H1 (cell line): ENCODE measurements at places on chromosomes 2 and 18.

GRCh38 chr18:50395093-50395492 lies 20.2 kb downstream of the SKA1 start:
- H3K27ac ChIP-seq, result no peak overlapping the region
- H3K36me3 ChIP-seq, result peaks cover 3% of the 10 kb centered on the region
- no peak overlapping the region for H3K4me3 ChIP-seq
- H3K27me3 ChIP-seq, result no peaks in the 10 kb centered on the region
- peaks cover 12% of the 10 kb centered on the region; the same call in 1 of the 2 replicates for H3K4me1 ChIP-seq

DNA sequence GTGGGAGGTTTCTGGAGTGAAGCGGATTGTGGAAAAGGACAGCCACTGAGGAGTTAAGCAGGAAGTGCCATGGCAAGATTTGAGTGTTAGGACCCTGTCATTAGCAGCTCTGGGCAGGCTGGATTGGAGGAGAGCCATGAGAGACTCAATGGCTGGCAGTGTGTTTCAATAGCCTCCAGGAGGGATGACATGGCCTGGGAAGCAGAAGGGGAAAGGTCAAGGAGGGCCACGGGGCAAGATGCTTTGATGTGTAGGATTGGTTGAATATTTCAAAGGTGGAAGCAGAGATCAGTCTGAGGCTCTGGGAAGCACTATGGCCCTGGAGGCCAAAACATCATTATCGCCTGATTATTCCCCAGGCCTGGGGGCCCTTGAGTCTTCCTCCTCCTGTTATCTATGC lies 229.0 kb upstream of the HS6ST1 start:
- no peaks in the 10 kb centered on the region for H3K36me3 ChIP-seq
- H3K4me1 ChIP-seq, result no peaks in the 10 kb centered on the region
- H3K27me3 ChIP-seq, result no peaks in the 10 kb centered on the region
- no peak for DNase-seq
- no peak overlapping the region for H3K4me3 ChIP-seq
- H3K27ac ChIP-seq, result no peak overlapping the region

GRCh38 chr2:96859099-96859649 lies 1.4 kb upstream of the ANKRD39 start:
- H3K27ac ChIP-seq, result no peak overlapping the region
- no peaks in the 10 kb centered on the region for H3K27me3 ChIP-seq
- H3K36me3 ChIP-seq, result peaks cover 38% of the 10 kb centered on the region
- peak overlapping the region; percentile 75 for H3K4me3 ChIP-seq
- H3K4me1 ChIP-seq, result peaks cover 5% of the 10 kb centered on the region

DNA sequence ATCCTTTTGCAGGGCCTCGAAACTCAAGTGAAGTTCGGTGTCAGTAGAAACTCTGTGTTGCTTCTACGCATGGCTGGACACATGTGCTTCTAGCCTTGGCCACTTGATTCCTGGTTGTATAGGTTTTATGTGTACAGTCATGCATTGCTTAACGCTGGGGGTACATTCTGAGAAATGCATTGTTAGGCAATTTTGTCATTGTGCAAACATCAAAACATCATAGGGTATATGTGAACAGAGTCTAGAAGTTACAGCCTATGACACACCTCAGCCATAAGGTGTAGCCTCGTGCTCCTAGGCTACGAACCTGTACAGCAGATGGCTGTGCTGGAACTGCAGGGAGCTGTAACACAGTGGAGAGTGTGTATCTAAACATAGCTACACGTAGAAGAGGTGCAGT lies 39.4 kb downstream of the TMEM18 start:
- H3K27ac ChIP-seq, result no peak overlapping the region
- H3K4me3 ChIP-seq, result no peak overlapping the region
- no peaks in the 10 kb centered on the region for H3K36me3 ChIP-seq
- peaks cover 8% of the 10 kb centered on the region for H3K27me3 ChIP-seq
- no peak for DNase-seq

- H3K4me1 ChIP-seq, result no peaks in the 10 kb centered on the region
- H3K27me3 ChIP-seq, result no peaks in the 10 kb centered on the region
- DNase-seq, result no peak
- no peaks in the 10 kb centered on the region for H3K36me3 ChIP-seq
Observed at GRCh38 chr2:215136669-215137328, 1.6 kb downstream of the ABCA12 start.

DNA sequence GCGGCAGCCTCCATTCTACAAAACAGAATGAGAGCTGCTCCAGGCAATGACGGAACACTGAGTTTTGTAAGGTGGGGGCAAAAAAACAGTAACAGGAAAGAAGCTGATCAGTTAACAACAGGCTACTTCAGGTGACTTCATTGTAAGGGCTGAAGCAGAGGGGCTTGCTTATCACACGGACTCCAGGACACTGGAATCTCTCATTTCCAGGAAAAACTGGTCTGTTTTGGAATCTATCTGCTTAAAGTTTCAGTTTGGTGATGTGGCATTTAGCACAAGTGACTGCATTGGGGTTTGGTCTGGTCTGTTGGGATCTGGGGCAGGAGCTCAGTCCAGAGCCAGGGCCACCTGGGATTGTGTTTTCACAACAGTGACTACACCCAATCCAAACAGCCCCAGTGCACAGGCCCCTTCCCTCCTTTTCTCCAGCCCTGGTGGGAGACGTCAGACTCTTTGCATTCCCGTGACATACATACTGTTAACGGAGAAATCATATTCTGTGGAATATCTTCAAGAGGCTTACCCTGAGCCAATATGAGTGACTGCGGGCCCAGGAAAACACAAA lies 14.1 kb downstream of the AMER3 start:
- no peaks in the 10 kb centered on the region for H3K27me3 ChIP-seq
- no peak overlapping the region for H3K4me3 ChIP-seq

DNA sequence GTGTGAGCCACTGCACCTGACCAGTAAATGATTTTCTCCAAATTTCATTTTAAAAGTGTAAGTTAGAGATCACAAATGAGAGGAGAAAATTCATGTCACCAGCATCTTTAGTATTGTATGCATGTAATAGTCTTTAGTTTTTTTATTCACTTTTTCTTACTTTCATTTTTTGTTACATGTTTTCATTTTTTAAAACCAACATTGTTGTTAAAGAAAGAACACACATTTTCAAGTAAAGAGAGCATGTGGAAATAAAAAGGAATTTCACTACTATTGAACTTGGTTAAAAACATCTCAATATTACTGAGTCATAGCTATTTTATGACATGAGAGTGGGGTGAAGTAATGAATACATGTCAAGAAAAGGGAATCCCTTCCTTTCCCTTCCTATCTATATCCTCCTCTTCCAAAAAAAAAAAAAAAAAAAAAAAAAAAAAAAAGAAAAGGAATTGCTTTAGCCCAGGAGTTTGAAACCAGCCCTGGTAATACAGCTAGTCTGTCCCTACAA lies 29.1 kb upstream of the PMAIP1 start:
- no peak overlapping the region for H3K27ac ChIP-seq
- peaks cover 14% of the 10 kb centered on the region for H3K4me1 ChIP-seq
- H3K36me3 ChIP-seq, result no peaks in the 10 kb centered on the region
- no peaks in the 10 kb centered on the region for H3K27me3 ChIP-seq
- no peak overlapping the region for H3K4me3 ChIP-seq
- DNase-seq, result no peak

- H3K27ac ChIP-seq, result no peak overlapping the region
- no peaks in the 10 kb centered on the region; the same call in 1 of the 2 replicates for H3K27me3 ChIP-seq
- no peak overlapping the region for H3K4me3 ChIP-seq
- H3K36me3 ChIP-seq, result no peaks in the 10 kb centered on the region
Observed at GRCh38 chr2:545228-545627, 132.0 kb downstream of the TMEM18 start.

DNA sequence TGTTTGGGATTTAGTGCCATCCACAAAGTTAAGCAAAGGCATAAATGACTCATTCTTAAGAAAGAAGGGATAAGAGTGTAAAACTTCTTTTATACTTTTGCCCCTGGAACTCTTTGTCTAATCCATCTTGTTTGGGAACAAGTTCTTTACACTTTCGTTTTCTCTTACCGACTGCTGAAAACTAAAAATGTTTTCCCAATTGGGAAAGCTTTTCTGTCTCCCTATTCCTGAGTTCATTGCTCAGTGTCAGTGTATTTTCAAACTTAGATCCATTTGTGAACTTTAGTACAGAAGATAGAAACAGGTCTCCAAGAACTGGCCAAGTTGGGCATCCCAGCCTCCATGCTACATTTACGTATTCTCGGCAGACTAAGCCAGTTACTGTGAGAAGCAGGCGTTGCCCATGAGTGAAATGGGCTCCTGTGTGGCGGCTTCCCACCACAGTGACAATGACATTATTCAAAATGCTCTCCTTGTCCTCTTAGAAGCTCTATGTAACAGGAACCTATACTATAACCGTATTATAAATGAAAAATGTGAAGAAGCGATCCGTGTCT lies 51.7 kb downstream of the TGOLN2 start:
- H3K36me3 ChIP-seq, result no peaks in the 10 kb centered on the region; the same call in 1 of the 2 replicates
- no peak overlapping the region for H3K27ac ChIP-seq
- DNase-seq, result no peak
- peaks cover 5% of the 10 kb centered on the region for H3K4me1 ChIP-seq
- no peak overlapping the region for H3K4me3 ChIP-seq
- H3K27me3 ChIP-seq, result no peaks in the 10 kb centered on the region
